ENCODE measurements at places on chromosomes 2 and 18.

DNA sequence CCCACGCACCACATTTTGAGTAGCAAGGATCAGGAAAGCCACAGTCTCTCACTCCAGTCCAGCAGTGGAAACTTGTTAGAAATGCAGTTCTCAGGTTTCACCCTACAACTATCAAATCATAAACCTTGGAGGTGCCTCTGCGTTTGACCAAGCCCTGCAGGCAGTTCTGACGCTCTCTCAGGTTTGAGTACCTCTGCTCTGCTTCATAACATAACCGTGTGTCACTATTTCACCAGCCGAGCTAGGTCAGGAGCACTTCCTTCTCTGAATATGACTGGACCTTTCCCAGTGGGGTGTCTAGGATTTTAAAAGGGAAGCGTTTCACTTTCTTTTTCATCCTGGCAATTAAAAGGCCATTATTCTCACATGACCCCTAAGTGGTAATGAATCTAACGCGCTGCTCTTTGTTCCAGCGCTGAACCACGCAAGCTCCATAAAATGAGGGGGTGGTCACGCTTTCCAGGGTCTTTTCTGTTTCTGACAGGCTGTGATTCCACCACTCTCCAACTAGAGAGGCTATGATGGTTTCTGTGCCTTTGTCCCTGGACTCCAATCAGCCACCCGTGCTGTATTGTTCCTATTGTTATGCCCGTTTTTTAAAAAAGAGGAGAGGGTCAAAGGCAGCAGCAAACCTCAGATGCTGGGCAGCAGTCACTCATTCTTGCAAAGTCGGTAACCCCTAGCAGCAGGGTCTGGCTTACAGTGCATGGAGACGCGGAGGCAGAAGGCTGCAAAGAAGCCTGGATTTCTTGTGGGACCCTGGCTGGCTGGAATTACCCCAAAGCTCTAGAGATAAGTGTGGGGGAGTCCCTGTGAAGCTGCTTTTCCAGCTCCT is 75.2 kb upstream of the CTNNA2 start:
- no peak for DNase-seq

DNA sequence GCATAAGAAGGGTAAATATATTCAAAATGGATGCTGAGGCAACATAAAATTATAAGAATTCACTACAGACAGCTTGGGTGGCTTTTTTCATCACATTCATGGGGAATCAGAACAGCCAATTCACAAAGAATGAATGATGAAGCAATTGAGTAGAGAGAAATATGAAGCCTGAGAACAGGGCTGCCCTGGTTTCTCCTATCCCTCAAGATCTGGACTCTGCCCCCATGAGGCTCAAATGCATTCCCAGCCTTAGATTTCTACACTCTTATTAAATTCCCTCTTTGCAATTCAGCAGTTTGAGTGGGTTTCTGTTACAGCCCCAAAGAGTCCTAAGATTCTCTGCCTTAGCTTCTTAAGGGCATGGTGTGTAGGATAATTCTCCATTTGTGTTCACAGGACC is 172.5 kb downstream of the MAIP1 start:
- peak; percentile 67 for DNase-seq

DNA sequence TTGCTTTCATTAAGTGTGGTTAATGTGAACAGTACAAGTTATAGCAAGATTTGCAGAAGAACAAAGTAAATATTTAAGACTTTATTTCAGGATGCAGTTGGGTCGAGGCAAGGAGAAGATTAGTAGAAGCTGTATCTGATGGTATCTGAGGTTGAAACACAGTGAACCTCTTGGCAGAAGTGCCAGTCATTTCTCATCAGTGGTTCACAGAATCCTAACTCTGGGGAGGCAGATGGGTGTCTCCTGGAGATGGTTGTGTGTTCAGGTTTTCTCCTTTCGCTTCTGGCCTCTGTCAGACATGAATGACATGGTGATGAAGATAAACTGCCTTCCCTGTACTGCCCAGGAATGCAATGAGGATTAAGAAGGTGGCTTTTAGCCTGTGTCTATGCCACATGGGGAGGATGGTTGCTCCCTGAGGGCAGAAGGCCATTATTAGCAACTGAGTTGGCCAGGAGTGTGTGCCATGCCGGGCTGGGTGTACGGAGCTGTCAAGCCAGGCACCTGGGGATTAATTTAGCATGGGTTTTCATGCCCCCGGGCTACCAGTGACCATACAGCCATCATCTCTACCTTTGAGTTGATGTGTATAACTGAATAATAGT is 28.0 kb downstream of the MGAT5 start:
- no peak for DNase-seq

DNA sequence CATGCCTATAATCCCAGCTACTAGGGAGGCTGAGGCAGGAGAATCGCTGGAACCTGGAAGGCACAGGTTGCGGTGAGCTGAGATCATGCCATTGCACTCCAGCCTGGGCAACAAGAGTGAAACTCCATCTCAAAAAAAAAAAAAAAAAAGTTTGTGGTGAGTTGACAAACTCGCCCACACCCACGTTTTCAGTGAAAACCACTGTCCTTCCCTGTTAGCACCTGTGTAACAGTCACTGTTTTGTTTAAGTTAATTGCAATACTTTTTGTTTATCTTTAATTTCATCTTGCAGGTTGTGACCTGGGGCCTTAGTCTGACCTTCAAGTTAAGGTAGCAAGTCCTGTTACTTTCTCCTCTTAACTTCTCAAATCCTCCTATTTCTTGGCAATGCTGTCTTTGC is 65.5 kb upstream of the SKOR2 start:
- no peak for DNase-seq

DNA sequence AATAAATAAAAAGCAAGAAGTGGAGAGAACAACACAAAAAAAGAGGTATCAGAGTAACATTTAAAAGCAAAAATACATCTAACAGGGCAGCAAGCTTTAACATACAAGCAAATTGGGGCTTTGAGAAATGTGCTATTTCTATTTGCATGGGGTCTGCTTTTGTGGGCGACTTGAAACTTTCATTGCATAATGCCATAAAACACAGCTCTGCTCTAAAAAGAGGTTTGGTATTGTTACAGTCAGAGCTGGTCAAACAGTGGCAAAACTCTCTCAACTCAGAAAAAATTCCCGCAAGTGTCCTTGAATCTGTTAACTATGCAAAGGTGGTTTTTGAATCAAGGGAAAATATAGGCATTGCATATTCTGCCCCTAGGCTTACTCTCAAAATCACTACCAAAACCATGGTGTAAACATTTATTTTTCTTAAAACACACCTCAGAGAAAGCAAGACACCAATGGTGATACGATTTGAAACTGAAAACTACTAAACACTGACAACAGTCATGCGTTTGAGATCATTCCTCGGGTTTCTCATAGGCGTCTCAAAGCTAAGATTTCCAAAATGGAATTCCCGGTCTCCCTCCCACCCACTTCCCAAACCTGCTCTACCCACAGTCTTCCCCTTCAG is 45.5 kb downstream of the RNF152 start:
- no peak for DNase-seq

DNA sequence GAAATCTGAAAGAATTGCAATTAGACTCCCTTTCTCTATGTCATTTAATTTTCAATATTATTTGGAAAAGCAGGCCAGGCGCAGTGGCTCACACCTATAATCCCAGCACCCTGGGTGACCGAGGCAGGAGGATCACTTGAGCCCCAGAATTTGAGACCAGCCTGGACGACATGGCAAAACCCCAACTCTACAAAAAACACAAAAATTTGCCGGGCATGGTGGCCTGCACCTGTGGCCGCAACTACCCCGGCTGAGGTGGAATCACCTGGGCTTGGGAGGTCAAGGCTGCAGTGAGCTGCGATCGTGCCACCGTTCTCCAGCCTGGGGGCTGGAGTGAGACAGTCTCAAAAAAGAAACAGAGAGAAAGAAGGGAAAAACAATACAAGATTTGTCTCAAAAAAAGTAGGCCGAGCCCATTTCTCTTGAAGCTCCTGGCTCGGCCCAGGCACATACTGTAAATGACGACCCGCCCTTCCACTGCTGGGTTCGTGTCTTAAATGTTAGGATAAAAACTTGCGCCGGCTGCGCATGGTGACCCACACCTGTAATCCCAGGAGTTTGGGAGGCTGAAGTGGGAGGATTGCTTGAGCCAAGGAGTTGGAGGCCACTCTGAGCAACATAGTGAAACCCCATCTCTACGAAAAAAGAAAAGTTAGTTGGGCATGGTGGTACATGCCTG is 31.1 kb upstream of the GPC1 start:
- no peak for DNase-seq

- DNase-seq = peak; percentile 92
Measured at GRCh38 chr2:202149155-202149762, 76.2 kb downstream of the KIAA2012 start.

- DNase-seq = no peak
Measured at GRCh38 chr2:152486737-152487400, 151.9 kb downstream of the FMNL2 start.

GRCh38 chr2:217468042-217468830 is 534.6 kb downstream of the TNS1 start:
- DNase-seq = no peak

- peak; percentile 89 for DNase-seq
Measured at GRCh38 chr18:22314001-22314400, 103.7 kb downstream of the CTAGE1 start.

DNA sequence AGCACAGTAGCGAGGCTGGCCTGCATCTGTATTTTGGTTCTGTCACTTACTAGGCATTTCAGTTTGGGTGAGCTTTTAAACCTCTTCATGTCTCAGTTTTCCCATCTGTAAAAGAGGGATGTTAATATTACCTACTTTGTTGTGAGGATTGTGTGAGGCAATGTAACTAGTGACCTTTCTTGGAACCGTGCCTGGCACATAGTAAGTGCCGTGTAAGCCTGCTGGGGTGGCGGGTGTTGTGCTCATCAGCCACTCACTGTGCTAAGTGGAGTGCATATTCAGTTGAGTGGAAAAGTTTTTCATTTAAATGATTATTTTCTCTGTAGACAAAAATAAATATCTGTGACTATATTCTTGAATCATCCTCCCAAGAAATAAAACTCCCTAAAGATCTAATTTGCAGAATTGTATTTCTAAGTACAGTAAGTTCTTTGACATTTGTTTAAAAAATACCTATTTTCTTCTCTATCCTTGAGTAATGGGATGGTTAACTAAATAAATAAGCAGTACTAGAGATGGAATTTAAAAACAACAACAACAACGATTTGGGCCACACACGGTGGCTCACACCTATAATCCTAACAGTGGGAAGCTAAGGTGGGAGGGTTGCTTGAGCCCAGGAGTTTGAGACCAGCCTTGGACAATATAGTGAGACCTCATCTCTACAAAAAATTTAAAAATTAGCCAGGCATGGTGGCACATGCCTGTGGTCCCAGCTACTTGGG is 56.7 kb downstream of the MALT1 start:
- DNase-seq = peak; percentile 27

- no peak for DNase-seq
Measured at GRCh38 chr2:163657281-163657656, 78.5 kb downstream of the FIGN start.

DNA sequence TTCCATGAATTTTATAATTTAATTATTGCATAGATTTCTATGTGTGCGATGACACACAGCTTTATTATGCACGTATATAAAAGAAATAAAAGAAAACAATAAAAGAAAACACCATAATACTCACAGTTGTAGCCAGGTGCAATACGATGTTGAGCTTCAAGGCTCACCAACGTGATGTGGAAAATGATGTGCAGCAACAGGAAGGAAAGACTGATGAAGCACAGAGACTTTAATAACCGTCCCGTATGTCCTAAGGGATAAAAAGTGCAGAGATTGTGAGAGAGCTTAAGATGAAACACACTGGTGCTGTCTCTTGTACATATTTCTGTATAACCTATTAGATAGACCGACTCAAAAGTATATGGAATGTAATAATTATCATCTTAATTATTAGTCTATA is 170.0 kb downstream of the PIEZO2 start:
- DNase-seq = no peak

DNA sequence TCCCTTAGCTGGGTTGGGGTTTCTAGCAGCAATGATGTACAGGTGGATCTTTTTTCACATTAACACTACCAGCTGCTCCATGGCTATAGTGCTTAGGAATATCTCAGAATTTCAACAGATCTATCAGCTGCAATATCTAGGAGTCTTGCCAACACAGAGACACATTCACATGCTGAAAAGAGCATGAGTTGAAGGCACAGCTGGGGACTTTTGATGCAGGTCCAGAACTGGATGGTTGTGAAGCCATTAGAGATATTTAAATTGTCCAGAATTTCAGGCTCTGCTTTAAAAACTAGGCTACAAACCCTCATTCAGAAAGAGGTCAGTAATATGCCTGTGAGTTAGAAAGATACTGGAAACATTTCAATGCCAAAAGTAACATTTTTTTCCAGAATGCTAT is 122.2 kb upstream of the CCDC195 start:
- peak; percentile 63 for DNase-seq

DNA sequence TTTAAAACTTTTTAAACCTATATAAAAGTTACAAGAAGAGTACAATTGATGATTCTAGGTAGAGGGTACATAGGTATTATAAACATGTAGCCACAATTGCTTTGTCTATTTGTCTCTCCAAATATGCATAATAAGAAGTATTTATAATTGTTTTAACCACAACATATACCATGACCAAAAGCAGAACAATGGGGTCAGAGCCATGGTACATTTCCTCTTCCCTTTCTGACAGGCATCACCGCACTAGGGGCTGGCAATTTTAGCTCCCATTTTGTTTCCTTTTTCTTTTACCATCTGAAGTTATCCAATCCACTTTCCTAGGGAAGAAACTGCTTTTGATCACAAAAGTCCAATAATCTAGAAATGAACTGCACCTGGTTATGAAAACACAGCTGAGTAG is 49.3 kb downstream of the TMX3 start:
- DNase-seq = no peak

- no peak for DNase-seq
Measured at GRCh38 chr2:181161615-181162014, 181.2 kb downstream of the UBE2E3 start.

GRCh38 chr2:188307850-188308283 is 16.2 kb downstream of the GULP1 start:
- DNase-seq = no peak

DNA sequence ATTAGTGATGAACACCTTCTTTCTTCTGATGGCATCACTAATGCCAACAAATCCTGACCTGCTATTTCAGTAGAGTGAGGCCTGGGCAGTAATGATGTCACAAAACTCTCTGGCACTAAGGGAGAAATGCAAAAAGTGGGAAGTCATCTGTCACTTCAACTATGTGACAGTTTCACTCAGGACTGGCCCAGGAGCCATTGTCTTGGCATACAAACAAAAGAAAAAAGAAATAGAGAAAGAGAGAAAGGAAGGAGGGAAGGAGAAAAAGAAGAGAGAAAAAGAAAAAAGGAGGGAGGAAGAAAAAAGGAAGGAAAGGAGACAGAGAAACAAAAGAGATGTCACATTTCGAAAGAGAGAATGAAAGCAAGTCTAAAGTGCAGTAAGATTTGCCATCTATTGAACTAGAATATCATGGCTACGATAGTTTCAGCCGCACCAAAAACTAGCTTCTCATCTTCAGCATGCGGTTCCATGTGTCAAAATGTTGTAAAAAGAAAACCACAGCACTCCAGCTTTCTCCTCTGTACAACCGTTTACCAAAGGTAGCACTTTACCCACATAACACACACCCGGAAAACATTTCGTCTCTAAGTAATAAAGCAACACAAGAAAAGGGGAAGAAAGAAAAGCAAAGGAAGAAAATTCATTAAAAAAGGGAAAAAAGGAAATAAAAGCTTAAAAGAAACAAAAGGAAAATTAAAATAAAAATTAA is 50.1 kb downstream of the CD226 start:
- DNase-seq = no peak

GRCh38 chr18:47802802-47803201 is 127.7 kb downstream of the SMAD2 start:
- DNase-seq = no peak

Measured in GM23248 (cell line).